ENCODE measurements at places on chromosomes 4 and X.

DNA sequence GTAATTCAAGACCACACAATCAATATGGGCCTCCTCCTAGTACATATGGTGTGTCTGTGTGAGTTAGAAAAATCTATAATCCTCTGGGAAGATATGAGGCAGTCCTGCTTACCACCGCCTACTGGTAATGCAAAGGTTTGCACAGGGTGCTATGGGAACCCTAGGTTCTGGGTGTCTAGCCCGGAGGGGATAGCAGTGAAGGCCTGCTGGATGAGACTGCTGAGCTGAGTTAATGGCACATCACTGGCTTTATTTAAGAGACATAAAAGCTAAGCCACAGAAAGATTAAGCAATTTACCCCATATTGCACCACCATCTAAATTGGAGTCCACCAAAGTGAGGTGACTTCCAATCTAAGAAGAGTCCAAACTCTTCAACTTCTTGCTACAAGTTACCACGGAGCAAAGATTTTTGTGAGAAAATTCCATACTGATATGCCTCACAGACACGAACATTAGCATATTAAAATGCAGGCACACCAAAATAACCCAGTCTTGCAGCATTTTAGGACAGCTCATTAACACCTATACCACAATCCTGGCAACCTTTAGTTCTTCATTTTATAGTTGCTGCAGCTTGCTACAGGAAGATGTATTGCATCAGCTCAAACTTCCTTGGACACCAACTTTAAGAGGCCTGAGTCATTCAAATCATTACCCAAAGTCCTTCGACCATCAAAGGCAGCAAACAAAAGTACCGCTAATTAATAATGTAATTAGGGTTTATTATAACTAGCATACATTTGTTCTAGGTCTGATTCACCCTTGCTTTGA is 13.7 kb downstream of the DGKK start:
- no peak for DNase-seq

DNA sequence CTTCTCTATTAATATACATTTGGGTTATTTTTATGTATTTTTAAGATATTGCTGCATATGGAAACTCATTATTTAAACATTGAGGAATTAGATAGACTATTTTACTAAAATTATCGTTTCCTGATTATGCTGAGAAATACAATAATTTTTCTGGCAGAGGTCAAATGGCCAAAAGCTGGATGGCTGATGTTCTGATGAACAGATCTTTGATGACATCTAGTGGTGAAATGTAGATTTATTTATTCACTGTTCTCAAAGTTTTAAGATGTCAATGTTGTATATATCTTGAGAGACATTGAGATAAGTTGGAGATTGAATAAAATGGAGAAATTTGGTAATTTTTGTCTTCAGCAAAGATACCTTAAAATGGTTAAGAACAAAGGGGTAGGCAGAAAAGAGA is 96.2 kb downstream of the UGT8 start:
- peak; percentile 39 for DNase-seq

DNA sequence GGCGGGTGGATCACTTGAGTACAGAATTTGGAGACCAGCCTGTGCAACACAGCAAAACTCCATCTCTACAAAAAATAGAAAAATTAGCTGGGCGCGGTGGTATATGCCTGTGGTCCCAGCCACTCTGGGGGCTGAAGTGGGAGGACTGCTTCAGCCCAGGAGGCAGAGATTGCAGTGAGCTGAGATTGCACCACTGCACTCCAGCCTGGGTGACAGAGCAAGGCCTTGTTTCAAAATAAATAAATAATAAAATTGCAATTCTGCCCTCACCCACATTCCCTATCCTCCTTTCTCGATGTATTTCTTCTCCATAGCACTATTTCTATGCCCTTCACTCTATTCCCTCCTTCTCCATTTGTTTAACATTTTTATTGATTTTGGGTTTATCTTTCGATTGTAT is 8.7 kb upstream of the SLAIN2 start:
- no peak for DNase-seq

DNA sequence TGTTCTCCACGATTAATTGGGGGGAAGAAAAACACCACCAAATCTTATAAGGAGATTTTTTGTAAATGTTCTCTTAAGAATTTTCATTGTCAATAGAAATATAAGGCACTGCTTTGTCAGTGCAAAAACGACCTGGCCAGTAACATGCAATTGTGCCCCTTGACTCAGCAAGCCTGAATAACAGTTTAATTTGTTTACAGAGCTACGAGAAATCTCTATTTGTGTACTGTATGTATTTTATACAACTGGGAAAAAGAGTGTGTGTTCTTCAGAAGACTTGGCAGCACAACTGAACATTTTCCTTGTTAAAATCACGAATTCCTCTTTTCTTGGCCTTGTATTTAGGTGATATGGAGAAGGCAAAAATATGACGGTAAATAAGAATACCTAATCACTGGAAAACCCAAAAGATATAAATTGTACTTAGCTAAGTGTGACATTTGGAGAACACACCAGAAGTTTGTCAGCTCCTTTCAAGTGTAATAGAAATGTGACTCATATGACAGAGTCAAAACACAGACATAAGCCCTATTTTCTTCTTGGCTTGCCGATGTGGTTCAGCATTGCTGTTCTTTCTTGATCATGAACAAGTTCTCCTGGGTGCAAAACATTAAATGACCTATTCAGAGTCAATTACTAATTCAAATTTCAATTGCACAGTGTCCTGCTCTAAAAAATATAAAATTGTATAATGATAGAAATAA is 945.0 kb upstream of the INTU start:
- no peak for DNase-seq

- no peak for DNase-seq
Observed at GRCh38 chr4:173181848-173182247, 13.2 kb downstream of the GALNT7 start.

DNA sequence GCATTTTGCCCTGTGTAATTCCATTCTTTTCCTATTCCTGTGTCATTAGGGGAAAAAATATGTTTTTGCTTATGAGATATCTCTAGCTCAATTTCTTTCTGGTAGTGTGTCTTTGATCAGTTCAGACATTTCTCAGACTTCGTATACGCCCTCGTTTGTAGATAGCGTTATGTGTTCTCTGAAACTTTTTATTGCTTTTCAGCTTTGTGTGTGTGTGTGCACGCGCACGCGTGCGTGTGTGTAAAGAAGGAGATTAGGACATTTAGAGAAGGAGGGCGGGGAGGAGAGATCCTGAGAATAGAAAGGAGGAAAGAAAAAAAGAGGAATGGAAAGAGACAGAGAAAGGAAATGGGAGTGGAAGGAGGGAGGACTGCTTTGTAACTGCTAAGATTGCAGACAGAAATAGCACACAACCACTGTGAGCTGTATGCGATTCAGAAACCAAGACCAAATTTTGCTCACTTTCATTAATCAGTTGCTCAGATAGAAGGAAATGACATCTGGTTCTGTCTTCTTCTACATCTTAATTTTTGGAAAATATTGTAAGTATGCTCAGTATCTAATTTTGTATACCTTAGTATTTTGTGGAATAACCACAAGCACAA is at the start of gene RXFP1:
TSS of gene RXFP1 (plus strand) at position 399 of the 605 bp plus-strand sequence. CDS start at position 494, 95 bp downstream.
- DNase-seq: no peak

DNA sequence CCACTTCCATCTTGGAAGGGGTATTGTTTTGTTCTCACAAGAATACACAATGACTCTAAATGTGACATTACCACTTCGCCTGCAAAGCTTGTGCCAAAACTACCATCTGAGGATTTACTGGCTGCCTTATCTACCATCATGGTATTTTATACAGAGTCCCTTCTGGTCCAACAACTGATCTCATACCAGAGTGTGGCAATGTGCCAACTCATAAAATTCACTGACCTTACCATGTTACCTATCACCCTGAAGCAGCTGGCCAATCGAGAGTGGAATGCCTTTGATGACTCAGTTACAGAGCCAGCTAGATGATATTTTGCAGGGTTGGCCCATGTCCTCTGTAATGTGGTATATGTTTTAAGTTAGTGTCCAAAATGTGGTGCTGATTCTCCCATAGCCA is 3.8 kb upstream of the SERPINA7 start:
- DNase-seq: no peak

DNA sequence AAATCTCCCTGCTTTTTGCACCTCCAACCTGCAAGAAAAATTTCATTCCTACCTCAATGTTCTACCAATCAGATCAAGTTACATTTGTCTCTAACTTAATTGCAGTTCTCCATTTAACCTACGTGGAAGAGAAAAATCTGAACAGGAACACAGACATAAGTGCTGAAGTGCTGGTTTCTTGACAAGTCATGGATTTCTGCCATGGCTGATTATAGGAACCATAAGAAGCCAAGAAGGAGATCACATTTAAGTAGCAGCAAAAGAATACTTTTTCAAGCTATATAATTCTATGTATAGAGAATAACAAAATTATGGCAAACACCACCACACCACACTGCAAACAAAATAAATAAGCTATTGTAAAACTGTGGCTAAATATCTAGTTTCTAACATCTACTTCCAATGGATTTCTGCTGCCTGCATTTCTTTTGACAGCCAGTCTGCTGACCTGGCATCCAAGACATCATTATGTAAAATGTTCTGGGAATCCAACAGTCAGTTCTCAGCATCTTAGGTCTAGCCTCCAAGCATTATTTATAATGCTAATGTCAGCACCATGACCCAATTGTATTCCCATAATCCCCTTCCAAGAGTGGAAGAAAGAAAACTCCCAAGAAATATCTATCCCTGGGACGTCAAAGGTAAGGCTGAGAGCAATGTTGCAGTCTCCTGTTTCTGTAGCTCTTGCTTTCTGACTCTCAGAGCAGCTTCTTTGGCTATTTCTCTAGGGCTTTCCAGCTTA is 50.8 kb upstream of the GAB1 start:
- no peak for DNase-seq

GRCh38 chr4:21915761-21916160 is 32.8 kb downstream of the KCNIP4 start:
- no peak for DNase-seq

- no peak for DNase-seq
Observed at GRCh38 chrX:2572740-2573139, 72.0 kb upstream of the DHRSX start.

GRCh38 chrX:125319646-125320521 is at the start of gene TEX13C:
TEX13C (plus strand) TSS chrX:125319871; CDS start chrX:125320120, 249 bp downstream.
- no peak for DNase-seq

- DNase-seq: no peak
Observed at GRCh38 chr4:33715841-33716395, 2528.4 kb downstream of the ARAP2 start.

All from NCI-H1436 (cell line).